ENCODE measurements at places on chromosomes 13 and 19. TPM values are rescaled to one million over a fixed set of nuclear protein-coding genes. Genes with fewer than 3 reads are reported as not detected.

DNA sequence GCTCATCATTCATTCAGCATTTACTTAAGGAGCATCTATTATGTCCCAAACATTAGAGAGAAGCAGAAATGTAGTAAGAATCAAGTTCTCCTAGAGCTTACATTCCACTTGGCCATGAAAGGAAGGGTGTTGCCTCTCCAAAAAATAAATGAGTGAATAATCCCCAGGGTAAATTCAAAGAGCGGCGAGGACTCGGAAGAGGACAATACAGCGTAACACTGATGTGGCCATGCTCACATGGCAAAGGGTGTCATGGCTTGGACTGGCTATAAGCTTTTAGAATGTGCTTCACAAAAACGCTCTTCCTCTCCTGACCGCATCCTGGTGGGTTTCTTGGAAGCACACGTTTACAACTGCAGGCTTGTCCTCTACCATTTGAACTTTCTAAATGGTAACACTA lies 290.2 kb downstream of the IRS2 start:
- H3K27ac ChIP-seq = no peak overlapping the region
- H3K4me3 ChIP-seq = no peak overlapping the region
- no peaks in the 10 kb centered on the region for H3K4me1 ChIP-seq
- no peaks in the 10 kb centered on the region for H3K36me3 ChIP-seq
- peaks cover 6% of the 10 kb centered on the region for H3K27me3 ChIP-seq
- DNase-seq = no peak

DNA sequence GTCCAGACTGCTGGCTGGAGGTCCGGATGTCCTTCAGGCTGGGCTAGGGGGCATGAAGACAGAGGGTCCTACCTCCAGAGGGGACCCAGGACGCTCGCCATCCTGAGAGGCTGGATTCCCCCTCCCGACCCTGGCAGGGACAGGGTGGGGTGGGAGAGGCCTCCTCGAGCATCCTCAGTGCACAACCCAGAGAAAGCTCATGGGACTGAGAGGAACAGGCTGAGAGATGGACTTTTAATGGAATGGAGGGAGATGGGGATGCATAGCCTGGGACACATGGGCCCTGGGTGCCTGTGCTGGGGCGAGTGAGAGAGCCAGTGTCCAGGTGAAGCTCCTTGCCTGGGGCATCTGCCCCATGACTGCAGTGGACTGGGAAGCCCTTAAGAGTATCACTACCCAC lies 3.1 kb downstream of the ACTL9 start:
- no peak for DNase-seq
- H3K27me3 ChIP-seq = peaks cover 3% of the 10 kb centered on the region
- H3K4me3 ChIP-seq = no peak overlapping the region
- no peak overlapping the region for H3K27ac ChIP-seq

GRCh38 chr19:4380254-4380727 lies 20.1 kb downstream of the SH3GL1 start:
- peaks cover 2% of the 10 kb centered on the region for H3K36me3 ChIP-seq
- H3K4me1 ChIP-seq = peaks cover 63% of the 10 kb centered on the region
- H3K4me3 ChIP-seq = peak overlapping the region; percentile 55

DNA sequence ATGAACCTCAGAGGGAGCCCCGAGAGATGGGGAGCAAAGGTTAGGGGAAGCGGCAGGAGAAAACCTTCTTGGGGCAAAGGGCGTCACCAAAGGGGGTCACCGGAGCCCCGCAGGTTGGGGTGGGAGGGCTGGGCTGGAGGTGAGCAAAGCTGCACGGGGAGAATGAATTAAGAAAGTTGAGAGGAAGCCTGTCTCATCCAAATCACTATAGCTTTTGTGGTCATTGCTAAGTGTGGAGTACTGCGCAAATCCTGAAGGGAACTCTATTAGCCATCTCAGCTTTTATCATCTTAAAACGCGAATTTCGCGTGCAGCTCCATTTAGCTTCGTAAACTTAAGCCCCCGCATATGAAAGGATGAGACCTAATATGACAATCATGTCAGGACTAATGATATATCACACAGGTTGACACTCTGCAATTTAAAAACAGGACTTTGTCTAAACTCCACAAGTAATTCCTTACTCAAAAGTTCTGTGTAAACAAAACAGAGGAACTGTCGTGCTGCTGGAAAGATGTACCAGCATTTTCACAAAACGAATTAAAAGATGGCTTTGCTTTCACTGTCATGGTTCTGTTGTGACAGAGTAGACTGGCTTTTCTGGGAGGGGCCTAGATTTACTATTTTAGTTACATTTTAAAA lies 631 bp downstream of the LACC1 start:
- H3K36me3 ChIP-seq = peaks cover 4% of the 10 kb centered on the region
- DNase-seq = no peak
- H3K27ac ChIP-seq = peak overlapping the region; percentile 83
- peaks cover 23% of the 10 kb centered on the region for H3K4me1 ChIP-seq
- peak overlapping the region; percentile 88 for H3K4me3 ChIP-seq

DNA sequence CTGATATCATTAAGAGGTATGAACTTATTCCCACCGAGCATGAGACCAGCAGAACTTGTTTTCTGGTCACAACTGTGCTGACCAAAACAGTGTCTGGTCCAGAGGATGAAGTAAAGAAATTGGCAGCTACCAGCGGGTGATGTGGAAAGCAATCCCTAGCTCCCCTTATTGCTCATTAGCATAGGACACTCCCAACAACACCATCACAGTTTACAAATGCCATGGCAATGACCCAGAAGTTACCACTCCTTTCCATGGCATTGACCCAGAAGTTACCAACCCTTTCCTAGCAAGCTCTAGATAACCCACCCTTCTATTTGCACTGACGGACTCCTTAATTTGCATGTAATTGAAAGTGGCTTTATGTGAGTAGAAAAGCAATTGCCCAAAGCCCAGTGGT lies 1856.1 kb downstream of the OLFM4 start:
- no peaks in the 10 kb centered on the region for H3K4me1 ChIP-seq
- no peak overlapping the region for H3K27ac ChIP-seq
- no peak for DNase-seq
- no peaks in the 10 kb centered on the region for H3K36me3 ChIP-seq
- H3K4me3 ChIP-seq = no peak overlapping the region

Gene SIGLEC12
- total RNA-seq = not detected

Gene MEIOSIN
- not detected for total RNA-seq

GRCh38 chr19:8304841-8305621 lies 3.1 kb downstream of the CD320 start:
- peaks cover 39% of the 10 kb centered on the region for H3K4me1 ChIP-seq
- no peak overlapping the region for H3K27ac ChIP-seq
- H3K4me3 ChIP-seq = no peak overlapping the region

- H3K27me3 ChIP-seq = no peaks in the 10 kb centered on the region
- peak; percentile 76 for DNase-seq
- no peaks in the 10 kb centered on the region for H3K36me3 ChIP-seq
- no peak overlapping the region for H3K4me3 ChIP-seq
- peak overlapping the region; percentile 50 for H3K27ac ChIP-seq
Observed at GRCh38 chr19:10408511-10409283, 5.4 kb upstream of the CDC37 start.

DNA sequence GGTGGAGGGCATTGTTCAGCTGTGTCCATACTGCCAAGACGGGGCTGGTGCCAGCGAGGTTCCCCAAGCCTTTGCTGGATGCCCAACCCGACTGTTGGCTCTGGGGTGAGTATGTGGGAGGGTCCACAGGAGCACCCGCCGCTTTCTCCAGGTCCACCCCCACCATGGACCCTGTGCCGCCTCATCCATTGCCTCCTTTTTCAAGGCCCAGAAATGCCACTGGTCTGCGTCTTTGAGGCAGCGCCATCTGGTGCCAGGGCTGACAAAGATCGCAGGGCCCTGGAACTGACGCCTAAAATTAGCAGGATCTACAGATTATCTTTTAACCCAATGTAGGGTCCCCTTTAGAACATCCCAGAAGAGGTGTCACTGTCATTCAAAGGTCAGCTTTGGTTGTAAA lies 34.6 kb downstream of the NFIX start:
- DNase-seq = peak; percentile 65
- H3K27ac ChIP-seq = no peak overlapping the region
- no peak overlapping the region for H3K4me3 ChIP-seq
- no peaks in the 10 kb centered on the region for H3K27me3 ChIP-seq
- H3K36me3 ChIP-seq = peaks cover 4% of the 10 kb centered on the region

GRCh38 chr13:43629691-43630480 lies 156.9 kb downstream of the ENOX1 start:
- H3K27ac ChIP-seq = no peak overlapping the region
- H3K4me3 ChIP-seq = no peak overlapping the region
- DNase-seq = no peak
- no peaks in the 10 kb centered on the region for H3K4me1 ChIP-seq

Gene GCDH
- total RNA-seq = 36.3 TPM

GRCh38 chr19:2016041-2016807 lies 710 bp upstream of the BTBD2 start:
- peaks cover 4% of the 10 kb centered on the region for H3K36me3 ChIP-seq
- H3K4me1 ChIP-seq = peaks cover 17% of the 10 kb centered on the region
- H3K27me3 ChIP-seq = no peaks in the 10 kb centered on the region
- peak overlapping the region; percentile 59 for H3K4me3 ChIP-seq

- no peak overlapping the region for H3K4me3 ChIP-seq
- no peaks in the 10 kb centered on the region for H3K36me3 ChIP-seq
- H3K4me1 ChIP-seq = no peaks in the 10 kb centered on the region
- no peak for DNase-seq
Observed at GRCh38 chr13:39317291-39317690, 279.0 kb downstream of the NHLRC3 start.

- peaks cover 12% of the 10 kb centered on the region for H3K4me1 ChIP-seq
- no peak overlapping the region for H3K4me3 ChIP-seq
Observed at GRCh38 chr19:3743486-3743885, 18.0 kb downstream of the APBA3 start.

Gene COX7A1
- total RNA-seq = not detected

DNA sequence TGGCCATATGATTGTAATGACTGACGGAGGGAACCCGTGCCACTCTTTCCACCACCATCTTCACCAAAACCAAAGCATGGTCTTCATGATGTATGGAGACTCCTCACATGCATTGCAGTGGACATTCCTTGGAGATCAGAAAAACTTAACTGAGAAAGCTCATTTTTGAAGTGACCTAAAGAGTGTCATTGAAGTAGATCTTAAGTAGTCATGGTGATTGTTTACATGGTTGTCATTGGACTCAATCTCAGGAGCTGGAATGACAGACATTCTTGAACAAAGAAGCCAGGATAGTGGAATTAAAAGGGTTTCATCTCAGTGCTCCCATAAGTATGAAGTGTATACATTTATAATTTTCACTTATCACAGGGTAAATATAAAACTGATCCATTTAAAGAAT lies 236.7 kb upstream of the IPO5 start:
- no peak overlapping the region for H3K27ac ChIP-seq
- no peak overlapping the region for H3K4me3 ChIP-seq
- no peaks in the 10 kb centered on the region for H3K4me1 ChIP-seq
- H3K36me3 ChIP-seq = no peaks in the 10 kb centered on the region

DNA sequence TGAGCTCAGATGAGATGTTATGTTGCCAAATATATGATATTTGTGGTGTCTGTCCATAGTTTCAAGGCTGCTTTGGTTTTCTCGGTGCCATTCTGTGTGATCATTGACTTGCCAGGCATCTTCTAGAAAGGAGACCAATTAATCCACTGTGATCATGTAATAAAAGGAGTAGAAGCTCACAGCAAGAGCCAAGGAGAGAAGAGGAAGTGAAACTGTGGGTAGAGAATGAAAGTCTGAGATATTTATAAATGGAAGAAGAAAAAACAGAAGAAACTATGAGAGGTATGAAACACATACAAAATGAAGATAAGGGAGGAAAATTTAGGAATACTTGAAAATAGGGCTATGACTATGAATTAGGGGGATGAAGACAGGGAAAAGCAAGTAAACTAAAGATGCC lies 11.1 kb upstream of the ZNF613 start:
- DNase-seq = no peak
- H3K27ac ChIP-seq = no peak overlapping the region
- H3K36me3 ChIP-seq = peaks cover 37% of the 10 kb centered on the region
- H3K4me3 ChIP-seq = no peak overlapping the region
- no peaks in the 10 kb centered on the region for H3K27me3 ChIP-seq

Gene NXNL1
- not detected for total RNA-seq

Gene NMRK2
- not detected for total RNA-seq

Gene CGB3
- not detected for total RNA-seq

GRCh38 chr19:41328842-41329225 lies 18.9 kb downstream of the CCDC97 start:
- no peaks in the 10 kb centered on the region for H3K27me3 ChIP-seq
- H3K4me1 ChIP-seq = peaks cover 52% of the 10 kb centered on the region
- H3K4me3 ChIP-seq = no peak overlapping the region
- DNase-seq = no peak

Gene DOHH
- 13.3 TPM for total RNA-seq

Gene CEACAM19
- 0.17 TPM for total RNA-seq

Gene CGB2
- not detected for total RNA-seq

- peaks cover 4% of the 10 kb centered on the region for H3K36me3 ChIP-seq
- peak overlapping the region; percentile 15 for H3K27ac ChIP-seq
- H3K27me3 ChIP-seq = no peaks in the 10 kb centered on the region
- no peak for DNase-seq
- peak overlapping the region; percentile 49 for H3K4me3 ChIP-seq
Observed at GRCh38 chr19:5131506-5132205, 162.7 kb downstream of the KDM4B start.

GRCh38 chr19:55544014-55544413 lies 1.3 kb downstream of the SBK3 start:
- peaks cover 9% of the 10 kb centered on the region for H3K27me3 ChIP-seq
- no peaks in the 10 kb centered on the region for H3K4me1 ChIP-seq
- DNase-seq = no peak
- H3K27ac ChIP-seq = no peak overlapping the region
- H3K36me3 ChIP-seq = no peaks in the 10 kb centered on the region

Gene TMEM91
- 5.7 TPM for total RNA-seq

- H3K36me3 ChIP-seq = peaks cover 42% of the 10 kb centered on the region
- peaks cover 60% of the 10 kb centered on the region for H3K4me1 ChIP-seq
- H3K27me3 ChIP-seq = no peaks in the 10 kb centered on the region
- peak overlapping the region; percentile 36 for H3K27ac ChIP-seq
- H3K4me3 ChIP-seq = no peak overlapping the region
Observed at GRCh38 chr19:19464339-19465098, 50.8 kb downstream of the TSSK6 start.

- peaks cover 20% of the 10 kb centered on the region for H3K27me3 ChIP-seq
- peaks cover 39% of the 10 kb centered on the region for H3K4me1 ChIP-seq
- H3K27ac ChIP-seq = peak within 1 kb of the TSS; percentile 75
- H3K36me3 ChIP-seq = peaks cover 4% of the 10 kb centered on the region
Observed at GRCh38 chr19:45467456-45468158, at the start of gene FOSB. Gene FOSB (plus strand): TSS chr19:45467996. CDS start chr19:45468587, 591 bp downstream.

Gene LHB
- not detected for total RNA-seq

- no peaks in the 10 kb centered on the region for H3K4me1 ChIP-seq
- no peak for DNase-seq
- no peaks in the 10 kb centered on the region for H3K36me3 ChIP-seq
- no peaks in the 10 kb centered on the region for H3K27me3 ChIP-seq
- H3K4me3 ChIP-seq = no peak overlapping the region
Observed at GRCh38 chr13:89752394-89752793, 1595.1 kb upstream of the MIR17HG start.

Gene ZNF235
- total RNA-seq = 1.6 TPM

- no peaks in the 10 kb centered on the region for H3K36me3 ChIP-seq
- no peak for DNase-seq
- peaks cover 3% of the 10 kb centered on the region for H3K4me1 ChIP-seq
- no peak overlapping the region for H3K27ac ChIP-seq
Observed at GRCh38 chr13:43751624-43752023, 35.1 kb downstream of the ENOX1 start.

Gene SIX5
- total RNA-seq = 1.8 TPM

Gene KLF12
- total RNA-seq = 19.4 TPM
